ENCODE measurements at places on chromosomes 12 and 14. TPM values are rescaled to one million over a fixed set of nuclear protein-coding genes. Genes with fewer than 3 reads are reported as not detected.
A peak's percentile ranks its signal among the peaks of the same experiment; 100 is the strongest.

DNA sequence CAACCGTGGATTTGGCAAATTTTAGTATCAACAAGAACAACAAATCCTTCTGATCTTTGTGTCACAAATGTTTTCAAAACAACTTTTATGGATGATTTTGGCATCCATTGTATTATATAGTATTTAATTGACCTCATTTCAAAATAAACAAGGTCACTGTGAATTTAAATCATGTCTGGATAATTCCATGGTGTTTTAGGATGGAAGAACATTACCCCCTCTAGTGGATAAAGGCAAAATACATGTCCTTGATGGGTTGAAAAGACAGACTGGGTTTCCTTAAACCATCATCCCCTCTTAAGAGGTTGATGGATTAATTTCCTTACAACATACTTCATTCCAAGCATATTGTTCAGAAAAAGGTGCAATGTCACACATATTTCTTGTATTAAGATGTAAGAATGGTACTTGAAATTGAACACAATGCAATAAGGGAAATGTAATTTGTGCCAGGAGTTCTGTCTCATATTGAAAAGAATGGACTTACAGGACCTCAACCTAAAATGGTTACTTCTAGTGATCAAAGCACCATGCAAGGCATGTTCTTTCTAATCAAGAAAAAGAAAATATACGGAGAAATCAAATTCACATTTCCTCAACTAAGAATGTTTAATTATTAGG lies 352.0 kb downstream of the BCAT1 start:
- DNase-seq = peak; percentile 57

- no peak for DNase-seq
Measured at GRCh38 chr14:99128185-99128584, 143.8 kb downstream of the BCL11B start.

DNA sequence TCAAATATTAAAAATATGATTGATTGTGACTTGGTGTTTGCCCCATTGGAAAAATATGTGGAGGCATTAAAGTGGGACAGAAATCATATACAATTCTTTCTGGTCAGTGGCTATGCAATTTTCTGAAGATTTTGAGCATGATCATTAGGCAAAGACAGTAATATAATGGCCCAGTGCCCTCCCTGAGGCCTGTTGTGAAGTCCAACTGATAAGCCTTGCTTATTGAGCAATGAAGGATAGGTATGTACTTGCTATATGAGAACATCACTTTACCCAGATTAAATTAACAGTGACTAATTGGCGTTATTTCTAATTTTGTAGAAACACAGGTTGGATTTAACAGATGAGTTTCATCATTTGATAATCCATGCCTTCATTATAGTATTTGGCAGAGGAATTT lies 57.1 kb downstream of the NKX2-1 start:
- DNase-seq = no peak

GRCh38 chr14:89013098-89013504 lies 188.7 kb downstream of the TTC8 start:
- peak; percentile 68 for DNase-seq

TSHR gene
- not detected for total RNA-seq

LHX5 gene
- total RNA-seq = 0.85 TPM

MEG3 gene
- 0.31 TPM for total RNA-seq

Measured in H7 (cell line).